Kasumi-1 (cell line): ENCODE measurements at places on chromosomes 3 and 15.

DNA sequence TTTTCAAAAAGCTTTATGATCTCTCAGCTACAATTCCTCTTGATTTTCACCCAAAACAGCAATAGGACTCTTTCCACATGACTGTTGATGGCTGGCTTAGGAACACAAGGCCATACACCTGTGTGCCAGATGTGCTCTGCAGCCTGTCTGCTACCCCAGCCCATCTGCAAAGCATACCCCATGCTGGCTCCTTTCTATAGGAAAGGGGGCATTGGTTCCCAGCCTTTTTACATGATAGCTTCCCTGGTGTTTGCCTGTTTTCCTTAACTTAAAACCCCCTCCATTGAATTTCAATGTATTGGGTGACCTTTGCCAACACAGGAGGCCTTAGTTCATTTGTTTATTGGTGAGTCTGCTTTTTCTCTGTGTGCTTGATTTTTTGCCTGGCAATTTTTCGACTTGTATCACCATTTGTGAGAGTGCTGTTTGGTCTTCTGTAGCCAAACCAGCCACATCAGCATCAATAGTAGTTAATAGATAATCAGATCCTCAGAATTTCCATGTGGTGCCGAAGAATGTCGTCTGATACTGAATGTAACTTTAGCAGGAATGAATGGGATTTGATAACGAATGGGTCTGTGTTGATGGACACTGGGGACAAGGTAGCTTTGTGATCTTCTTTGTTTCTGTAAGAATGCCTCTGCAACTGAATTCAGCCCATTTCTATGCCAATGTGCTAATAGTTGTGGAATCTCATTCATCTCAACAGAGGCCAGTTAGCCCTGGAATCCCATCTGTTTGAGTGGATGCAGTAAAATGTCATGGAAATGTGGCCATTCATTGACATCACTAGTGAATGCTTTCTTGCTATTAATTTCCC, 272.2 kb upstream of the RARB start:
- no peak for DNase-seq

GRCh38 chr3:174051191-174051590, 653.6 kb downstream of the NLGN1 start:
- DNase-seq, result no peak

DNA sequence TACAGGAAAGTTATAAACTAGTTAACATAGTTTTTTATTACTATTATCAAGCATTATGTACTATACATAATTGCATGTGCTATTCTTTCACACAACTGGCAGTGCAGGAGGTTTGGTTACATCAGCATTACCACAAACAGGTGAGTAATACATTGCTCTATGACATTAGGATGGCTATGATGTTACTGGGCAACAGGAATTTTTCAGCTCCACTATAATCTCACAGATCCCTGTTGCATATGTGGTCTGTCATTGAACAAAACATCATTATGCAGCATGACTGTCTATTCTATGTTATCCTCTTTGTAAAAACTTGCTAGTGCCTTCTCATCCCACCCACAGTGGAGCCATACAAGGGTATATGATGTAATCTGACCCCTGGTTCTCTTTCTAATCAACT, 36.5 kb upstream of the PDZRN3 start:
- DNase-seq, result no peak

DNA sequence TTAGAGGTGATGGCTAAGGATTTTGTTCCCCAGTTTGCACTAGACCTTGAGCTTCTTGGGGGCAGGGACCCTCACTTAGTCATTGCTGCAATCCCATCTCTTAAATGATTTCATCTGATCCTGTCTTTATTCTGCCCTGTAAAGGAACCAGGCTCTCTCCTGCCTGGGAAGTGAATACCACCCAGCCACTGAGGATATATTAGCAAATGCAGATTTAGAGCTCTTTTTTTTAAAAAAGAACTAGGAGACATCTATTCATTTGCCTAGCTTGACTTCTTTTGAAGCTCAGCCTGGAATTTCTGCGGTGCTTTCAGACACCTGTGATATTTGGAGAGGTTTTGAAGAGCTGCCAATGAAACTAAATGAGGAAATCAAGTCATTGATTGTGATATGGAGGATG, 41.8 kb downstream of the CA12 start:
- no peak for DNase-seq

- no peak for DNase-seq
Observed at GRCh38 chr15:67142767-67143100, 77.3 kb downstream of the SMAD3 start.

GRCh38 chr15:71801935-71802655, 8.3 kb upstream of the NR2E3 start:
- no peak for DNase-seq

GRCh38 chr3:49119439-49119838, 1.2 kb downstream of the USP19 start:
- no peak for DNase-seq

GRCh38 chr3:136928240-136928639, 29.5 kb upstream of the IL20RB start:
- no peak for DNase-seq

- DNase-seq, result no peak
Observed at GRCh38 chr3:159866201-159866746, 122.4 kb upstream of the IL12A start.

GRCh38 chr3:111616417-111617105, 21.4 kb upstream of the ZBED2 start:
- DNase-seq, result no peak

DNA sequence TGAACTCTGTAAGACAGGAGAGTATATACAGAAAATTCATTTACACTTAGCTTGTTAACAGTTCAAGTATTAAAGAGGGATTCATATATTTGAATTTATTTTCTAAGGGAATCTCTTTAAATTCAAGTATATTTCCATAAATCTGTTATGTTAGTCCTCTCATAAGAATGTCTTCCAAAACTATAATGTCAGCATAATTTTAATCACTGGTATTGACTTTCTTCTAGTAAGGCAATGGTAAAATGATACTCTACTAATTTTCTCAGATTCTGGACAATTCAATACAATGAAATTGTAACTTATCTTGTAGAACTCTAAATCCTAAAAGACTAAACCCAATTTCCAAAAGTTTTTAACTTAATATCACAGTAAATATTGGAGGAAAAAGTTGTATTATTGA, 66.3 kb upstream of the EPHA6 start:
- DNase-seq, result no peak
